Smooth muscle cell of trachea (primary cell): ENCODE measurements at places on chromosomes 5 and 9. TPM values are rescaled to one million over a fixed set of nuclear protein-coding genes. Genes with fewer than 3 reads are reported as not detected.

Gene PRRX2
- 44.4 and 50.0 TPM in 2 replicates for total RNA-seq

Gene INSL4
- not detected in 2 replicates for total RNA-seq

Gene GPR107
- total RNA-seq, result 31.1 and 37.2 TPM in 2 replicates

Gene SOX30
- total RNA-seq, result under 0.01 TPM in 1 of 2 replicates, not detected in the other

Gene PCDHGA2
- total RNA-seq, result 3.3 and 6.6 TPM in 2 replicates
